ENCODE measurements at places on chromosomes 6 and 20.

DNA sequence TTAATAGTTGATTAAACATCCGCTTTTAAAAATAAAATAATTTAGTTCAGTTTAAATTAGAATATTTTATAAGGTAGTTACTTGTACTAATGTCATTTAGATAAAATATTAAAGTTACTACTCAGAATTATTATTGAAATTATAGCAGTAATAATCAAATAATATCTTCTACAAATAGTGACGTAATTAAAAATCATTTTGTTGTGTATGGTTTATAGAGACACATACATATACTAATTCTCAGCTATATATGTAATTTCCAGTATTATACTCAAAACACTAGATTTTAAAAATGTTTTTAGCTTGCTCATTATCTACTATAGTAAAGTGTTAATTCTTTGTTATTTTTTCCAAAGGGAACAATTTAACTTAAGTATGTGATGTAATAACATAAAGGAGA, 435.2 kb upstream of the MANEA start:
- DNase-seq = no peak

GRCh38 chr6:15403094-15403755, 157.4 kb downstream of the JARID2 start:
- no peak for DNase-seq

DNA sequence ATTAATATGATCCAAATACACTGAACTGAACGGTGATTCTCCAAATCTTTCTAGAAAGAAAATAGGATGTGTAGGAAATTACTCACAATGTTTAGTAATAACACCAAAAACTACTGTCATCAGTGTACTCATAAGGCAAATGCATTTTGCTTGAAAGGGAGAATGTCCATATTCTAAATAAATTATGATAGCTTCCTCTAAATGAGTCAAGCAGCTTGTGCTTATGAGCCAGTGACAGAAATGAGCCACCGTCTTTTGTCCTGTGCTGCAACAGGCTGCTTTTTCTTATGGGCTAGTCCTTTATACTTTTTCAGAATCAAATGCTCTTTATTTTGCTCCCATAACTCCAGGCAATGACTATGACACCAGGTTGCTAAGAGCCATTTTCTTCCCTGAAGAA, 4.5 kb upstream of the ZNF451 start:
- no peak for DNase-seq

DNA sequence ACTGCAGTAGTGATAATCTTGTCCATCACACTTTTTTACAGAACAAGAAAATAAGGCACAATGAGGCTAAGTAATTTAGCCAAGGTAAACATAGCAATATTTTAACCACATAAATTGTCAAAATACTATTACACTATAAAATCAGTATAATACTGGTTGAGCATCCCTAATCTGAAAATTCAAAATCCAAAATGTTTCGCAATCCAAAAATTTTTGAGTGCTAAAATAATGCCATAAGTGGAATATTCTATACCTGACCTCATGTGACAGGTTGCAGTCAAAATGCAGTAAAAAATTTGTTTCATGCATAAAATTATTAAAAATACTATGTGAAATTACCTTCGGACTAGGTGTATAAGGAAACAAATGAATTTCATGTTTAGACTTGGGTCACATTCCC, 101.5 kb downstream of the PDSS2 start:
- no peak for DNase-seq

- no peak for DNase-seq
Measured at GRCh38 chr6:11085758-11086435, 7.7 kb upstream of the SMIM13 start.

DNA sequence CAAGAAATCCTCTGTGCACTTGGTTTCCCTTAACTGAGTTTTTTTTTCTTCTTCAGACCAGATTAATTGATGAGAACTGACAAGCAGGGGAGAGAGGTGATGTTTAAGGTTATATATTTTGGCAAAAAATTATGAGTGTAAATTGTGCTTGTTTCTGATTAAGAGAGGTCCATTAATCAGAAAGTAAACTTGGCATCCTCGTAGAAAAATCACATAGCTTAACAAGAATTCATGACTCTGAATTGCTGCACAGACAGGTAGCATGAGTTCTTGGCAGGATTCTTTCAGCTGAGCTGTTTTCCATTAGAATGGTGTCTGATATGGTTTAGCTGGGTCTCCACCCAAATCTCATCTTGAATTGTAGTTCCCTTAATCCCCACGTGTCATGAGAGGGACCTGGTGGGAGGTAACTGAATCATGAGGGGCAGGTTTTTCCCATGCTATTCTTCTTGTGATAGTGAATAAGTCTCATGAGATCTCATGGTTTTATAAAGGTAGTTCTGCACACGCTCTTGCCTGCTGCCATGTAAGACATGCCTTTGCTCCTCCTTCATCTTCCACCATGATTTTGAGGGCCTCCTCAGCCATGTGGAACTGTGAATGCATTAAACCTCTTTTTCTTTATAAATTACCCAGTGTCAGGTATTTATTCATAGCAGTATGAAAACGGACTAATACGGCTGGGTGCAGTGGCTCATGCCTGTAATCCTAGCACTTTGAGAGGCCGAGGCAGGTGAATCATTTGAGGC, 34.2 kb upstream of the DDR1 start:
- DNase-seq = no peak

GRCh38 chr20:15069355-15069754, 731.9 kb upstream of the FLRT3 start:
- DNase-seq = no peak

DNA sequence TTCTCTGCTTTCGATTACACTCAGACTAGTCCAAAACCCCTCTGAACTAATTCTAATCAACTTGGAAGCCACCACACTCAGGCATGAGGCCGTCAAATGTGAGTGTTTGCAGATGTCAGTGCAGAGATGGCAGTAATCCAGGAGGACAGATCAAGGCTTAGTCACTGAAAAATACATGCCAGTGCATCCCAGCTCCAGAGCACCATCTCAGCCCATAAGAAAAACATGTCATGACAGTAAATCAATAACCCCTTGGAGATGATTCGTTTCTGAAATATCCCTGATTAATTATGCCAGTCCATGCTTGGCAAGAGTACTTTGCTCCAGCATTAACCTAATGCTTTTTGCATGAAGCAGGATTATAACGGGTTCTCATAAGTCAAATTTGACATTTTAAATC, 179.5 kb downstream of the ADAT2 start:
- DNase-seq = no peak

DNA sequence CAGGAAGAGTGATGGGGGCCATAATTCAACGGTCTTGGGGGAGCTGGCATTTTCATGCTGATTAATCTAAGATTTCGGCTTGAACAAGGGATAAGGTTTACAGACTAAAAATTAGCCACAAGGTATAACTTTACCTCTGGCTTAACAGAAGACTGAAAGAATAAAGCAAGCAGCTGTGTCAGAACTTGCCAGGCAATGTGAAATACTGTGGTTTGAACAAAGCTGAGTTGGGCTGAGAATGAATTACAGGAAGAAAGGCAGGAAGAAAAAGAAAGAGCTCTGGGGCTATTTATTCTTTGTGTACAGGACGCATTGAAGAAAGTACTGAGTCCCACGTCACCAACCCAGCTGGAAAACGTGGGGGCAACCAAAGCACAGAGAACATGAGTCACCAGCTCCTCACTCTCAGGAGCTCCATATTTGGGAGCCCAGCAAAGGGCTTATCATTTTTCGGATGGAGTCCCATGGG, 121.5 kb upstream of the NEDD9 start:
- DNase-seq = peak; percentile 37

- DNase-seq = no peak
Measured at GRCh38 chr6:142846459-142846831, 98.5 kb downstream of the HIVEP2 start.

- no peak for DNase-seq
Measured at GRCh38 chr20:64245746-64246595, 9.6 kb upstream of the PCMTD2 start.

DNA sequence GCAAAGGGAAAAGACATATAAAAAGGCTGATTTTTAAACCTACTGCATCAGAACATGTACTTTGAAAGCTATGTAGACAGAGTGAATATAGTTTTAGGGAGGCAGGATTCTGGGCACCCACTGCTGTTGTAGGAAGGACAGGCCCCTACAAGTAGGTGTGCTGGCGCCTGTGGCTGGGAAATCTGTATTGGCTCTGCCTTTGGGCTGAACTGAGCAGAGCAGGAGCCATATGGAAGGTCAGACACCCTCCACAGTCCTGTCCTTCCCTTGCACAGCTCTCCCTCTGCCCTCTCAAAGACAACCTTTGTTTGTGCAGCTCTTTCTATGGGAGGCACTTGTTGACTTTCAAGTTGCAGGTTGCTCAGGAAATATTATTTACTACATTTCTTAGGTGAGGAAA, 18.4 kb upstream of the ULBP3 start:
- no peak for DNase-seq

DNA sequence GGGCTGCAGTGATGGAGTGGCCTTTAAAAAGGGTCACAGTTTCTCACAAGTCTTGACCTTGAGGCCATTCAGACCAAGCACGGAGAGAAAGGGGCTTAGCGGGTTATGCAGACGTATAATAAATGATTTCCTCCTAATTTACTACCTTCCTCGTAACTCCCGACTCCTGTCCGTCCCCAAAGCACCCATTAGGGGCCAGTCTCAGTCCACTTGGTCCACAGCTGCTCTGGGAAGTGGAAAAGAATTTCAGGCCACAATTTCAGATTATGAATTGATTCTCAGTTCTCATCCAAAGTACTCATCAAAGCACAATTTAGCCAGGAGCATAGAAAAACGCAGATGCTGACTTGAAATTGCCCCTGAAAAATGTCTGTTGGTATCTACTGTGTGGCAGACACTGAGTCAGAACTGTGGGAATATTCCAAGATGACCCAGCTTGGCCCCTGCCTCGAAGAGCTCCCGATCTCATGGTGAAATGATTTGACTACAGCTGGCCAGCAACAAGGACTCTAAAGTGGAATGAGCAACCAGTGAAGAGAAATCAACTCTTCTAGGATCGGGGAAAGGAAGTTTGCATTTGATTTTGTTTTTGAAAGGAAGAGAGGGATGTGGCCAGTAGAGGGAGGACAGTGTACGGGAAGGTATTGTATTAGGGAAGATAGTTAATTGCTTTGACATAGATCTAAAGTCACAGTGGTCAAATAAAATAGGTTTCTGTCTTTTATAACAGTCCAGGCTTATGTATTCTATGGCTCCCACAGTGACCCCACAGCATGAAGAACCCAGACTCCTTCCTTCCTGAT, 15.2 kb upstream of the STK35 start:
- no peak for DNase-seq

- no peak for DNase-seq
Measured at GRCh38 chr6:137846772-137847313, 20.2 kb upstream of the TNFAIP3 start.

- no peak for DNase-seq
Measured at GRCh38 chr6:126805861-126806260, 312.6 kb upstream of the RSPO3 start.

GRCh38 chr6:88636871-88637270, 326.5 kb downstream of the RNGTT start:
- no peak for DNase-seq

DNA sequence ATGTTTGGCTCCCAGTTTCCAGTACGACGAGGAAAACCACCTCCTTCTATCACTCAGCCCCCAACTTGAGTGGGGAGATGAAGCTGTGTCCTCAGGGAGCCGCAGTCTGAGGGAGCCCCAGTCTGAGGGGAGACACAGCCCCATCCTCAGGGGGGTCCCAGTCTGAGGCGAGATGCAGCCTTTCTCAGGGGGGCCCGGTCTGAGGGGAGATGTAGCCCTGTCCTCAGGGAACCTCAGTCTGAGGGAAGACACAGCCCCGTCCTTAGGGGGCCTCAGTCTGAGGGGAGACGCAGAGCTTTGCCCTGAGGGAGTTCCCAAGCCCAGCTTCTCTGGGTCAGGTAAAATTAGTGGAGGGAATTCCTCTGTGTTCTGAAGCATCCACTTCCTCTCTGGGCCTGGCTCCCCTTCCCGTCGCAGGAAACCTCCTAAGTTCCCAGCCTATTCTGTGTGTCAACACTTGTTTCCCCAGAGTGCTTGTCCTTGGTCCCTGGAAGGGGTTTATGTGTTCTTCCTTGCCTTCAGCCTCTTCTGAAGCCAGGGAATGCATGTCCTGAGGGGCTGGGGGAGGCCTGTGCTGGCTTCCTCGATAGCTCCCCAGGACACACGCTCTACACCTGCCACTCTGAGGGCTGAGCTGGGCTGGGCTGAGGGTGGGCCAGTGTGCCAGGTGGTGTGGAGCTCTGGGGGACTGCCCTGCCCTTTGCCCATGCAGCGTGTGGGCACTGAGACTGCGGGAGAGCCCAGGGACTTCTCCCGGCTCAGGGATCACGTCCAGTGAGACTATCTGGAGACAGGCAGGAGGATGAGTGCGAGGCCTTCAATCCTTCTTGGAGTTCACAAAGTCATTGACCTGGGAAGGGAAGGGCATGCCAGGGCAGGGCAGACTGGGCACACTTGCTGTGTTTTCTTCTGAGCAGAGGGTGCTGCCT, 55.4 kb downstream of the VEGFA start:
- no peak for DNase-seq

- DNase-seq = no peak
Measured at GRCh38 chr6:69664551-69664950, 132.3 kb downstream of the LMBRD1 start.

GRCh38 chr6:45625191-45625664, 247.5 kb upstream of the SUPT3H start:
- DNase-seq = no peak

DNA sequence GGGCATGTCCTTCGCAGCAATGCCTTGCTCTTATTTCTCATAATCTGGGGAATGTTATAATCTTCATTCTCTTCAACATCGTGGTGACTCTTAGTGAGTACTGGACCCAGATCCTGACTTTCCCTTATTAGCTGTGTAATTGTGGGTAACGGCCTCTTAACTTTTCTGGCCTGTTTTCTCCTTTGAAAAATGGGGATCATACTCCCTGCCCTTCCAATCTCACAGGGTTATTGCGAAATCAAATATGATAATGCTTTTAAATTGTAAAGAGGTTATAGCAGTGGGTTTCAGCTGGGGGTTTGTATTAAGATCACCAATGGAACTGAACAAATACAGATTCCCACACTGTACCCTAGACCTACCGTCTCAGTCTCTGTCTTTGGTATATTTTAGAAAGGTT, 77.1 kb downstream of the CTNNBL1 start:
- DNase-seq = no peak
